ENCODE measurements at places on chromosomes 4 and X. TPM values are rescaled to one million over a fixed set of nuclear protein-coding genes. Genes with fewer than 3 reads are reported as not detected.

Gene GPRASP1
- total RNA-seq = 0.54 TPM

Gene LRIT3
- total RNA-seq = 0.15 TPM

Gene REELD1
- 0.12 TPM for total RNA-seq

Gene OTC
- total RNA-seq = not detected

Gene ATOH1
- total RNA-seq = not detected

Gene NEUROG2
- not detected for total RNA-seq

Data from T-helper 1 cell treated with Interleukin-12 subunit alpha and Interleukin-12 subunit beta and Interleukin-4 antibody, amounts not matched to agents 30 ng/mL and 1 ng/mL, for 36 hours (primary cell).